ENCODE measurements at places on chromosomes 7 and 10.

DNA sequence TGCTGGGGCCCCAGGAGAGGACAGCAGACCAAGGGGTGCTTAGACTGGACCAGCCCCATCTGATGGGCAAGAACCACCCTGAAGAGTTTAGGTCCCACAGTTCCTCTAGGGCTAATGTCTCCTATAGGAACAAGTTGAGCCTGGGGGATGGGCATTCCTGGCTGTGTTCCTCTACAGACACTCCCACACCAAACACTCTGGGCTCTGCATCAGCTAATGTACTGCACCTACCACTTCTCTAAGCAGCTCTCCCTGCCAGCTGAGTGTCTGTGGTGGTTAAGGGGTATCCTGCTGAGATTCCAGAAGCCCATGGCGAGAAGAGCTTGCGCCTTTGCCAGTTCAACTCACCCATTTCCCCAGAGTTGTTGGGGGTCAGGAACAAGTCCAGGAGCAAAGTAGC is 284.1 kb upstream of the CSTF2T start:
- DNase-seq = no peak

DNA sequence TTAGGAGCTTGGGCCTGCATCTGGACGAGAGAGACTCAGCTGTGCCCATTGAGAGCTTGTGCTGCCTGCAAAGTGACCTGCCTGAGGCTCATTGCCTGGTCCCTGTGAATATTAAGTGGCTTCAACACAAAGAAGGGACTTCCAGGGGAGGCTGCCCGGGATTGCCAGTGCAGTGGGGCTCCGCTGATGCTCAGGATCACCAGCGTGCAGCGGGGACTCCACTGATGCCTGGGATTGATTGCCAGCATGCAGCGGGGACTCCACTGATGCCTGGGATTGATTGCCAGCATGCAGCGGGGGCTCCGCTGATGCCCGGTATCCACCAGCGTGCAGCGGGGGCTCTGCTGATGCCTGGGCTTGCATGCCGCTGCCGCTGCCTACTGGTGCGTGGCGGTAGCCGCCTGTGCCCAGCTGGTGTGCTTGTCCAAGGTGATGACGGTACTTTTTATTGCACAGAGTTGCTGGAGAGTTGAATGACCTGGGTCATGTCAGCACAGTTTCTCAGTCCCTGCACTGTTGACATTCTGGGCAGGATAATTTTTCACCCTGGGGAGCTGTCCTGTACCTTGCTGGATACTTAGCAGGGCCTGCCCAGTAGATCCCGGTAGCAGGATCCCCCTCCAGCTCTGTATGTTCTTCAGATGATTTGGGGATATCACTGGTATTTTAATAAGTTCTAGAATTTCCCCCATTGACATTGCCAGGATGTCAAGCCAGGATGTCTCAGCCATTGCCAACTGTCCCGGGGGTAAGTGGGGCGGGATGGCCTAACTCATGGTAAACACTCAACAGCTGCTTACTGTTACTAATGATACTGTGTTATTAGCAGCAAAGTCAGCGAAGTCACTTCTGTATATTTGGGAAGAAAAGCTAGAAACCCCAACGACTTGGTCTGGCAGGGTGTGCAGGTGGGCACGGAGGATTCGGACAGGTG is 13.0 kb downstream of the DOCK1 start:
- DNase-seq = no peak

- DNase-seq = no peak
Measured at GRCh38 chr10:14371581-14371980, 40.9 kb upstream of the FRMD4A start.

DNA sequence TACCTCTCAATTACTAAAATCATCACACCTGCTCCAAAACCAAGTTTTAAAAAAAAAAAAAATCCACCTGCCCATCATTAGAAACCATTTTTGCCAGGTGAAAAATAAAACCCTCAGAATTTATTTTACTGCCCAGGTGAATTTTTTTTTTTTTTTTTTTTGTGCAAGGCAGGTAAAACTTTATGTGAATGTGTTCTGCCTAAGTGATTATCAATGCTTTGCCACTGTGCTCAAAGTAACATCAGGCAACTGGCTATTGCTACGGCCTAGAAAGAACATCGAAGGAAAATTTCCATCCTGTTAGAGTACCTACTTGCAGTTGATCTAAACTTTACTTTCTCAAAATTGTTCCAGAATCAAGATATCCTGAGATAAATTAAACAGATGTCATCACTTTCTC is 512.1 kb downstream of the PARD3 start:
- no peak for DNase-seq
